Activated CD4-positive, alpha-beta T cell treated with anti-CD3 and anti-CD28 coated beads, Interleukin-2, amount 50 U/mL, for 48 hours (primary cell): ENCODE measurements at places on chromosomes 11 and 22.

GRCh38 chr11:117371453-117371852 lies 43.8 kb downstream of the CEP164 start:
- no peak for DNase-seq

- DNase-seq: no peak
Observed at GRCh38 chr11:129223701-129224149, 31.6 kb upstream of the ARHGAP32 start.

GRCh38 chr11:35354644-35355043 lies 64.7 kb downstream of the SLC1A2 start:
- no peak for DNase-seq

GRCh38 chr11:64710418-64711137 lies 12.4 kb downstream of the NRXN2 start:
- no peak for DNase-seq

GRCh38 chr11:9615031-9615451 lies 41.6 kb downstream of the WEE1 start:
- DNase-seq: peak; percentile 16

GRCh38 chr22:21718499-21718898 lies 17.1 kb downstream of the YPEL1 start:
- no peak for DNase-seq

GRCh38 chr11:16678466-16679116 lies 59.9 kb upstream of the C11orf58 start:
- no peak for DNase-seq

GRCh38 chr22:35460688-35461087 lies 60.7 kb downstream of the MCM5 start:
- no peak for DNase-seq

- DNase-seq: no peak
Observed at GRCh38 chr11:115897707-115898106, 393.5 kb upstream of the CADM1 start.

- DNase-seq: no peak
Observed at GRCh38 chr11:67523556-67524479, 572 bp upstream of the CABP2 start.

- no peak for DNase-seq
Observed at GRCh38 chr11:123682696-123683410, 28.4 kb upstream of the SCN3B start.
